Activated CD8-positive, alpha-beta memory T cell treated with anti-CD3 and anti-CD28 coated beads, Interleukin-2, amount 10 ng/mL, durations not matched to agents 7 days and 5 days (primary cell): ENCODE measurements at places on chromosomes 4 and X. TPM values are rescaled to one million over a fixed set of nuclear protein-coding genes. Genes with fewer than 3 reads are reported as not detected.

Gene ZMAT1
- total RNA-seq = 1.6 TPM

DNA sequence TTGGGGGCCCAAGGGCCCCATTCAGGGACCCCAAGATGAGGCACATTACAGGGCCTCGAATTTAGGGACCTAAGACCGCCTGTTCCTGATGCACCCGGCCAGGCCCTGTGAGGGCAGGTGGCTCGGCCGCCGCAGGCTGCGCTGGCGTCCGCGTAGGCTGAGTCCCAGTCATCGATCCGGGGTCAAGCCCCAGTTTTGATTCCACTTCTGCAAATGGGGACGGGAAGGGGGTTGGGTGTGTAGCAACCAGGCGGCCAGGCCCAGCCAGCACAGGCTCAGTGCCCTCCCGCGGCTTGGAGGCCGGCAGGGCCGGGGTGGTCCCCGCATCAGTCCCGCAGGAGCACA is 327 bp downstream of the PNPLA4 start:
- peaks cover 13% of the 10 kb centered on the region for H3K4me1 ChIP-seq
- no peak for DNase-seq
- H3K4me3 ChIP-seq = peak overlapping the region; percentile 83
- H3K36me3 ChIP-seq = no peaks in the 10 kb centered on the region

Gene CRMP1
- 0.20 TPM for total RNA-seq

- no peak overlapping the region for H3K27ac ChIP-seq
- H3K36me3 ChIP-seq = no peaks in the 10 kb centered on the region
- no peaks in the 10 kb centered on the region for H3K4me1 ChIP-seq
- DNase-seq = no peak
- no peaks in the 10 kb centered on the region for H3K27me3 ChIP-seq
Measured at GRCh38 chrX:41067721-41068120, 17.5 kb upstream of the USP9X start.

Gene C1QTNF7
- total RNA-seq = not detected

GRCh38 chrX:11765449-11765848 is 7.4 kb downstream of the MSL3 start:
- peak overlapping the region; percentile 67 for H3K4me3 ChIP-seq
- H3K4me1 ChIP-seq = peaks cover 63% of the 10 kb centered on the region
- peaks cover 53% of the 10 kb centered on the region for H3K36me3 ChIP-seq
- H3K27ac ChIP-seq = peak overlapping the region; percentile 85
- H3K27me3 ChIP-seq = no peaks in the 10 kb centered on the region

DNA sequence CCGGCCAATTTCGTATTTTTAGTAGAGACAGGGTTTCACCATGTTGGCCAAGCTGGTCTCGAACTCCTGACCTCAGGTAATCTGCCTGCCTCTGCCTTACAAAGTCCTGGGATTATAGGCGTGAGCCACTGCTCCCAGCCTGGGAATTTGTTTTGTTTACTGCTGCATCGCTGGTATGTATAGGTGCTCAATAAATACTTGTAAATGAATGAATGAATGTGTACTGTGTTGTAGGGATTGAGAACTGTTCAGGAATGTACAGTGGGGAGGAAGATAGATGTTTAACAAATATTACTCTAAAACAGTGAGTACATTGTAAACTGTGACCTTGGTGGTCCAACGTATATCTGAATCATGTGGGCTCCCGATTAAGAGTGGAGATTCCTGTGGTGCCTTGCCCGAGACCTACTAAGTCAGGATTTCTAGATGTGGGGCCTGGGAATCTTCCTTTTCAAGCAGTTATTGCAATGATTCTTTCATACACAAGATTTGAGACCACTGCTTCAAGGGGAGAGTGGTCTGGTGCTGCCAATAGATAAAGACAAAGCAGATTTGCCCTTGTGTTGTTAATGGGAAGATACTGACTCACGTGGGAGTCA is 41.0 kb downstream of the WWC2 start:
- no peak overlapping the region for H3K27ac ChIP-seq
- H3K4me3 ChIP-seq = no peak overlapping the region
- no peaks in the 10 kb centered on the region for H3K36me3 ChIP-seq
- H3K4me1 ChIP-seq = no peaks in the 10 kb centered on the region
- DNase-seq = no peak
- H3K27me3 ChIP-seq = peaks cover 13% of the 10 kb centered on the region

GRCh38 chrX:12722314-12722713 is 68.9 kb upstream of the PRPS2 start:
- no peaks in the 10 kb centered on the region for H3K4me1 ChIP-seq
- peaks cover under 1% of the 10 kb centered on the region for H3K27me3 ChIP-seq
- H3K36me3 ChIP-seq = no peaks in the 10 kb centered on the region
- no peak overlapping the region for H3K4me3 ChIP-seq

GRCh38 chr4:19472666-19473065 is 779.0 kb upstream of the SLIT2 start:
- no peak overlapping the region for H3K4me3 ChIP-seq
- DNase-seq = no peak
- no peaks in the 10 kb centered on the region for H3K36me3 ChIP-seq
- H3K27ac ChIP-seq = no peak overlapping the region
- no peaks in the 10 kb centered on the region for H3K4me1 ChIP-seq

Gene SFRP2
- total RNA-seq = not detected
